ENCODE measurements at places on chromosomes 7 and 10.

DNA sequence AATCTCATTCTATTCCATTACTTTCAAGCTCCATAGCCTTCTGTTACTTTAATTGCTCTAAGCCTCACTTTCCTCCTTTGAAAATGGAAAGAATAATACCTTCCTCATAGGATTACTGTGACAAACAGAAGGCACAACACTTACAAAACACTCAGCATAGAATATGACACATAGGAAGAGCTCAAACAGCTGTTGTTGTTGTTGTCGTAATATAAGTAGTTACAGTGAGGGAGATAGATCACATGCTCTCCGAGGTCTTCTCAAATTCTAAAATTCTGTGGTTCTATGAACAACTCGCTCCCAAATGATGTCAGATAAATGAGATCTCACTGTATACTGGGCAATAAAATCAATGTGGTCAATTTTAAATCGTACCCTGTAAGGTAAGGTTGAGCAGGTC is 1049.3 kb upstream of the C7orf33 start:
- no peak for DNase-seq

DNA sequence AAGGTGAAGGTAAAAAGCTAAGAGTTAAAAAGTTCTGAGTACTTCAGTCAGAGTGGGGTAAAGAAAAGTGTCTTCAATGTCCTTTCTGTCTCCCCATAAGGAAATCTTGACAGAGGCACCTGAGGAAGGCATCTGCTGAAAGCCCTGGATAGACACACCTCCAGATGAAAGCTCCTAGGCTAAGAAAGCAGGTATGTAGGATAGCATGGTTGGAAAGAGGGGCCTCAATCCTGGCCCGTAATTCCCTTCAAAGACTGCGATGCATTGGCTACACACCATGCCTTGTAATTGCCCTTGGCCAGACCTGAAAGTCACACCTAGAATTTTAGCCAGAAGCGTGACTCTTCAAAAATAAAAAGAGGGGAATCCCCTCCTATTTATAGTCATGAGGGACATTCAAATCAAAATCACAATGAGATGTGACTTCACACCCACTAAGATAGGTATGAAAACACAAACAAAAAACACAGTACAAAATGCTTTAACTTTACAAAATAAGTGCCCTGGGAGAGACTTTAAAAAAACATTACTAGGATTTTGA is 809.7 kb downstream of the IPMK start:
- DNase-seq: no peak

DNA sequence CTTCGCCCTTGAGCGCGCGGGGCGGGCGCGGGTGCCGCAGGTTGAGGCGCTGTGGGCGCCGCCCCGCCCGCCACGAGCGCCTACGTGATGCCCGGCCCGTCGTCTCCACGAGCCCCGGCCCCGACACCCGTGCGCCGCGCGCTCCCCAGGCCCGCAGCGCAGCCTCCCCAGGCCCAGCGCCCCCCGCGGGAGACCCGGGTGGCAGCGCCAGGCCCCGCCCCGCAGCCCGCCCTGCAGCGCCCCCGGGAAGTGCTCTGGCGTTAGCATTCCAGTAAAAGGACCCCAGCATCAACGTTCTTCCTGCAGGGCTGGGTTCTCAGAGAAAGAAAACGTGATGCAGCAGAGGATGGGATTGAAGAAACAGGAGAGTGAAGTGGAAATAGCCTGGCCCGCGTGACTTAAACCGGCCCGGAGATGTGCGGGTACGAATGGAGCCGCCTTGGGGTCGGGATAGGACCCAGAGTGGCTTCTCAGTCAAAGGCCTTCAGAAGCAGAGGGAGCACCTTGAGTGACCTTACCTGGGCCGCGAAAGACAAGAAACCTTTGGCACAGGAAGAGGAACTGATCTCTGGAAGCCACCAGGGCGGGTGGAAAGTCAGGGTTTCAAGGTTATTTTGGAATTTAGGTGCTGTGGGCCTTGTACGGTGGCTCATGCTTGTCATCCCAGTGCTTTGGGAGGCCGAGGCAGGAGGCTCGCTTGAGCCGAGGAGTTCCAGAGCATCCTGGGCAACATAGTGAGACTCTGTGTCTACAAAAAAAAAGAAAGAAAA is 1.8 kb downstream of the PFKP start:
- peak; percentile 21 for DNase-seq

DNA sequence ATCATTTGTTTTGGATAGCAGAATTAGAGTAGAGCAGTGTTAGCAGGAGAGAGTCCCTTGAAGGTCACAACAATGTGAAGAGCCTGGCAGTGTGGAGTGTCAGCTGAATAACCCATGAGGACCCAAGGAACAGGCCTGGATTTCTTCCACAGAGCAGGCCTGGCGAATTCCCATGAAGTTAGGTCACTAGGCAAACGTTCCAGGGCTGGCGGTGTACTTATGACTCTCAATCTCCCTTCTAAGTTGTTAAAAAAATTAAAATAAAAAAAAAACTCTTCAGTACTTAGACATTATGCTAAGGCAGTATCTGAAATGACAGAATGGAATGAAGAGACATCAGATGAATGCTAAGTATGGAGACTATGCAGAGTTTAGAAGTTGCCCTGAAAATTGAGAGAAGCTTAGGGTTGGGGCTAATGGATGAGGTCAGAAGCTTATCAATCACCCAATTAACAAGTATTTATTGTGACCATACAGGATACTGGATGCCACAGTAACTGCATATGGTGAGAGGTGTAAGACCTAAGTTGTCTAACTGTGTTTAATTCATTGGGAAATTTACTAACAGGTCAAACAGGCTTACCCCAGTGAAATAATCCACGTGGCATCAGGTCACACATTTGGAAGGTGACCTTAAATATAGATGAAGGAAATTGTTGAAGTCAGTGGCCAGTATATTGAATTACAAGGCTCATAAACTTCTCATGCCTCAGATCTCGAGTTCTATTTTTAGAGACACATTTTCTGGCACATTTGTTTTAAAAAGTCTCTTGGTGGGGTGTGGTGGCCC is 126.2 kb upstream of the NRP1 start:
- DNase-seq: no peak

DNA sequence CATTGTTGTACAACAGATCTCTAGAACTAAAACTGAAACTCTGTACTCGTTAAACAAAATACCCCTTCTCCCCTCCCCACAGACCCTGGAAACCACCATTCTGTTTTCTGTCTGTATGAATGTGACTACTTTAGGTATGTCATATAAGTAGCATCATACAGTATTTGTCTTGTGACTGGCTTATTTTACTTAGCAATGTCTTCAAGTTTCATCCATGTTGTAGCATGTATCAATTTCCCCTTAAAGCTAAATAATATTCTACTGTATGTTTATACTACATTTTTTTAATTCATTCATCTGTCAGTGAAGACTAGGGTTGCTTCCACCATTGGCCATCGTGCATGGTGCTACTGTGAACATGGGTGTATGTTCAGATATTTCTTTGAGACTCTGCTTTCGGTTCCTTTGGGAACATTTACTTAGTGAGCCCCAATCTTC is 71.2 kb upstream of the RPA3 start:
- DNase-seq: no peak

DNA sequence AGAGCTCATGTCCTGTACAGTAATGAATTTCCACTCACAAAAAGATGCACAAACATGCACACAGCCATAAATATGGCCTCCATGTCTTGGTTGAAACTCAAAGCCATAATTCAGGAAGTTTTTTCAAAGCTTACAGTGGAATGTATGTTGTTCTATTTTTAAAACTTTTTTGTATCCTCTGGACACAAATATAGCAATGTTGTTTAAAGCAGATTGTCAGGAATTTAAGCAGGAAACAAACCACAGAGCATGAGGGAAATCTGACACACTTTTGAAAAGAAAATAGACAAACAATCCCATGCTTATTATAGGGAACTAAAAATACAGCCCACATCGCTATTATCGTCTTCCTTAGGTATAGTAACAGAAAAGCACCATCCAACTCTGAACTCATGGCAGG is 21.5 kb downstream of the LRRN3 start:
- DNase-seq: no peak

DNA sequence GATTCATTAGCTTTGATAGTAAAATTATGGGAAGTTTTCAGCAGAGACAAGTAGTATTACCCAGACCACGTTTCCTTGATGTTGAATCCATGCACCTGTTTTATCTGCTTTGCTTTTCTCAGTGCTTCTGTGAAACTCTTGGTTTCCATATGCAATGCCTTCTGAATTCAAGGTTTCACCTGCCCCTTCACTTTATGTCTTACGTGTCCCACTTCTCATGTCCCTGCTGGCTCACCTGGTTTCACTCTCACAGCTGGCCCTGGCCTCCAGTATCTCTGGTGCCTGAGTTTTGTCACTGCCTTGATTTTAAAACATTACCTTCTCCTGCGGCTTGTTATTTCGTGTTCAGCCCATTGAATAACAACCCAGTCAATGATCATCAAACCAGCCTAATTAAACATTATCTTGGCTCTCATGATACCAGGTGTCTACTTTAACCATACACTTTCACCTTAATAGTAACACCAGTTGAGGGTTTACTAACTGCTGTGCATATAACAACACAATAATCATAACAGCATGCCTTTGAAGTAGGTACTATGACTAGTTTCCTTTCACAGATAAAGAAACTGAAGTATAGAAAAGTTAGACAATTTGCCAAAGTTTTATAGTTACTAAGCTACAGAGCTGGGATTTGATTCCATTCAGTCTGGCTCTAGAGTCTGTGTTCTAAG is 175.7 kb upstream of the PCLO start:
- no peak for DNase-seq

GRCh38 chr10:3886191-3886590 is 101.2 kb upstream of the KLF6 start:
- no peak for DNase-seq

DNA sequence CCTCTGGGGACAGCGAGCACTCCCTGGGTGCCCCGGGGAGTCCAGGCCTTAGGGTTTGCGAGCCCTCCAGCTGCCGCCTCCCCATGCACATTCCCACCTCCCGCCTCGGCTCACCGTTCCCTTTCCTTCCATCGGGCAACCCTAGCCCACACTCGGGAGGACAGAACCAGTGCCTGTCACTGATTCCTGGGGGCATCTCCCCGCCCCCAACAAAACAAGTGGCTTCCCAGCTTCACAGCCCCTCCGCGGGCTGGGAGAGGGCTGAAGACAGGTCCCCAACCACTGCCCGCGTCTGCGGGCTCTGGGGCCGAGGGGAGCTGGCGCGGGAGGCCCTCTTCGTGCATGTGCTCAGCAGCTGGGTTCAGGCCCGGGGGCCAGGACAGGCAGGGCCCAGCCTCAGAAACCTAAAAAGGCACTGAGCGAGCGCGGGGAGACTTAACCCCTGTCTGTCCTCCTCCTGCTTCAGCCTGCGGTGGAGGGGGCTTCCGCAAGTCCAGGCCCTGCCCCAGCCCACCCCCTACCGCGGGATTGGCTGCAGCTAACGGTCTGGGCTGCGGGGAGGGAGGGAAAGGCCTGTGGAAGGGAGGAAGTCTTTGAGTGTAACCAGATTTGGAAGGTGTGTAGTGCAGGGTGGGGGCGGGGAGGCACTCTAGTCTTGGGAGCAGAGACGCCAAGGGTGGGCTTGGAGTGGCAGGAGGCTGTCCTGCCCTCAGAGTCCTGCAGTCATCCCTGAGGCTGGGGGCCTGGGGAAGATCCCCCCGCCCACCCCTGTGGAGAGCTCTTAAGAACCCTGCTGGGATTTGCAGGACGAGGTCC is 1.2 kb downstream of the FLNC start:
- DNase-seq: no peak

DNA sequence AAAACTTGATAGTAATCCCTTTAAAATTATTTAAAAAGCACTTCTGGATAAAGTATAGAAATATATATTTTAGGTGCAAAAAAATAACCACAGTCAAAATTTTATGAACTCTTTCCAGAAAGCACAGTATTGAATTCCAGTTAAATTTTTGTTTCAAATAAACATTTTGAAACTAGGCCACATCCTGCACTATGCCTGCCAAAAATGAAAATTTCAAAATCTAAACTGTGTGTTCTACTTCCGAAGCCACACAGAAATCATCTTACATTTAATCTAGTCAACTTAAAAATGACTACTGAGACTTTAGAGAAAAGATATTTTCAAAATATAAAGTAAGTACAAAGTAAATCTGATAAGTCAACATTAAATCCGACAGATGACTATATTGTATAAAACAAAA is 50.0 kb downstream of the MAGI2 start:
- no peak for DNase-seq

- DNase-seq: no peak
Observed at GRCh38 chr7:139004321-139005090, 23.3 kb upstream of the KIAA1549 start.

DNA sequence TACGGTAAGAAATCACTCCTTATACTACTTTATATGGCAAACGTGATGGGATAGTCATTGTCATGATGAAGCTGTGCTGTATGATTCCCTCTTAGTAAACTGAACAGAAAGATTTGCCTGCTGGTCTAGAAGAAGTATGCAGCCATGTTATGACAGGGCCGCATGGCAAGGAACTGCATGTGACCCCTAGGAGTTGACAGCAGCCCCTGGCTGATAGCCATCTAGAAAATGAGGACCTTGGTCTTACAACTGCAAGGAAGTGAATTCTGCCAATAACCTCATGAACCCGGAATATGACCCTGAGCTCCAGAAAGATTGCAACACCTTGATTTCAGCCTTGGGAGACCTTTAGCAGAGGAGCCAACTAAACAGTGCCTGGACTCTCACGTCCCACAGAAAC is 193.3 kb downstream of the SEMA3E start:
- DNase-seq: no peak

GRCh38 chr10:102919246-102919959 is 1.3 kb downstream of the CNNM2 start:
- no peak for DNase-seq

- DNase-seq: no peak
Observed at GRCh38 chr7:83201355-83201754, 38.7 kb upstream of the PCLO start.

GRCh38 chr10:49037187-49037586 is 78.1 kb downstream of the VSTM4 start:
- DNase-seq: no peak

GRCh38 chr10:34526758-34527730 is 288.1 kb downstream of the PARD3 start:
- no peak for DNase-seq

- DNase-seq: peak; percentile 9
Observed at GRCh38 chr10:97016728-97017473, 168.9 kb downstream of the SLIT1 start.

- no peak for DNase-seq
Observed at GRCh38 chr7:107891636-107892366, 818 bp downstream of the DLD start.

- DNase-seq: no peak
Observed at GRCh38 chr7:96253441-96253840, 68.5 kb downstream of the SLC25A13 start.

- no peak for DNase-seq
Observed at GRCh38 chr10:31739711-31740110, 188.9 kb downstream of the ARHGAP12 start.

GRCh38 chr10:72186258-72186981 is 29.4 kb upstream of the ANAPC16 start:
- DNase-seq: no peak

- DNase-seq: no peak
Observed at GRCh38 chr10:80561950-80562349, 24.2 kb downstream of the SH2D4B start.

DNA sequence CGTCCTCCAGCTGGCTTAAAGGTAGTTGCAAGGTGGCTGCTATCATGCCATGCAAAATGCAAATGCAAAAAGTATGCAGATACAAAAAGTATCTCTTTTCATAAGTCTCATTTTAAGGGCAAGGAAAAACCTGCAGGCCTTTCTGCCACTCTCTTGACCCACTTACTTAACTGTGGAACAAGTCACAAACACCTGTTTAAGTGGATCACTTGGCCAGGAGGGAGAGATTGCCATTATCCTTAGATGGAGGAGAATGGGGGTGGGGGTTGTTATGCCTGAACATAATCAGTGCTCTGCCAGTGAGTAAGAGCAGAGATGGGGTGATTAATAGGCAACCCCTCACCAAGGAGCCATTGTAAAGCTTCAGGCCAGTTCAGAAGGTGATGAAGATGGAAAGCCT is 25.1 kb upstream of the HERPUD2 start:
- no peak for DNase-seq
